ENCODE measurements at places on chromosomes 16 and 17.

- no peak overlapping the region for H3K27ac ChIP-seq
- H3K27me3 ChIP-seq, result no peaks in the 10 kb centered on the region
- no peak overlapping the region for H3K4me3 ChIP-seq
- no peaks in the 10 kb centered on the region for H3K4me1 ChIP-seq
- DNase-seq, result no peak
- H3K36me3 ChIP-seq, result no peaks in the 10 kb centered on the region
These were observed 8.1 kb downstream of the LDAF1 start for GRCh38 chr16:21166561-21166961.

DNA sequence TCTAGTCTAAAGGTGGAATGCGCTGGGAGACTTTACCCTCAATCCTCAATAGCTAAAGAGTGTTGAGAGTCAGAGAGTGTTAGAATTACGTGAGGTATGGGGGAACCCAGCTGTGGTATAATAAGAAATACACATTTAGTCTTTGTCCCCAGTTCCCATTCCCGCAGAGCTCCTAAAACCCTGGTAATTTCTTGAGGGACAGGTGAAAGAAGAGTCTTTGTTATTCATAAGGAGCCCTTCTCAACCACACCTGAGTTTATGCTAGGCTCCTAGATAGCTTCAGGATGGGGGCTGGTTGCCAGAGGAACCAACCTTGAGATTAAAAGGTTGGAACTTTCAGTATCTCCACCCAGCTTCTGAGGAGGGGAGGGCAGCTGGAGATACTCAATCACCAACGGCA is 5.8 kb downstream of the ZNF18 start:
- no peak for DNase-seq
- no peak overlapping the region for H3K4me3 ChIP-seq
- H3K36me3 ChIP-seq, result peaks cover 13% of the 10 kb centered on the region
- no peaks in the 10 kb centered on the region for H3K4me1 ChIP-seq
- no peaks in the 10 kb centered on the region for H3K27me3 ChIP-seq

GRCh38 chr16:71460941-71461340 is 1.1 kb downstream of the ZNF23 start:
- DNase-seq, result no peak
- no peak overlapping the region for H3K4me3 ChIP-seq
- no peak overlapping the region for H3K27ac ChIP-seq
- no peaks in the 10 kb centered on the region for H3K27me3 ChIP-seq
- no peaks in the 10 kb centered on the region for H3K4me1 ChIP-seq

GRCh38 chr16:31327646-31328225 is 27.2 kb upstream of the ITGAX start:
- H3K36me3 ChIP-seq, result no peaks in the 10 kb centered on the region
- H3K27me3 ChIP-seq, result peaks cover 14% of the 10 kb centered on the region
- no peak for DNase-seq

DNA sequence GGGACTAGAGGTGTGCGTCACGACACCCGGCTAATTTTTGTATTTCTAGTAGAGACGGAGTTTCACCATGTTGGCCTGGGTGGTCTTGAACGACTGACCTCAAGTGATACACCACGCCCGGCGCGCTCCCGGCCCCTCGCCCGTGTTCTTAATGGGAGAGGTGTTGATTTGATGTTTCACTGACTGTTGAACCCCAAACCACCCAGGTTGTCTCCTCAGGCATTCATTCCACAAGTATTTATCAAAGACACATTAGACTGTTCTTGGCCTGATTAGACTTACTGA is 1.4 kb downstream of the CENPN start:
- H3K4me3 ChIP-seq, result no peak overlapping the region
- no peak overlapping the region for H3K27ac ChIP-seq
- H3K4me1 ChIP-seq, result no peaks in the 10 kb centered on the region
- no peaks in the 10 kb centered on the region for H3K27me3 ChIP-seq
- no peak for DNase-seq

GRCh38 chr17:6195123-6195522 is 124.9 kb downstream of the WSCD1 start:
- H3K27ac ChIP-seq, result no peak overlapping the region
- no peak overlapping the region for H3K4me3 ChIP-seq
- H3K27me3 ChIP-seq, result no peaks in the 10 kb centered on the region
- no peaks in the 10 kb centered on the region for H3K36me3 ChIP-seq
- DNase-seq, result no peak

DNA sequence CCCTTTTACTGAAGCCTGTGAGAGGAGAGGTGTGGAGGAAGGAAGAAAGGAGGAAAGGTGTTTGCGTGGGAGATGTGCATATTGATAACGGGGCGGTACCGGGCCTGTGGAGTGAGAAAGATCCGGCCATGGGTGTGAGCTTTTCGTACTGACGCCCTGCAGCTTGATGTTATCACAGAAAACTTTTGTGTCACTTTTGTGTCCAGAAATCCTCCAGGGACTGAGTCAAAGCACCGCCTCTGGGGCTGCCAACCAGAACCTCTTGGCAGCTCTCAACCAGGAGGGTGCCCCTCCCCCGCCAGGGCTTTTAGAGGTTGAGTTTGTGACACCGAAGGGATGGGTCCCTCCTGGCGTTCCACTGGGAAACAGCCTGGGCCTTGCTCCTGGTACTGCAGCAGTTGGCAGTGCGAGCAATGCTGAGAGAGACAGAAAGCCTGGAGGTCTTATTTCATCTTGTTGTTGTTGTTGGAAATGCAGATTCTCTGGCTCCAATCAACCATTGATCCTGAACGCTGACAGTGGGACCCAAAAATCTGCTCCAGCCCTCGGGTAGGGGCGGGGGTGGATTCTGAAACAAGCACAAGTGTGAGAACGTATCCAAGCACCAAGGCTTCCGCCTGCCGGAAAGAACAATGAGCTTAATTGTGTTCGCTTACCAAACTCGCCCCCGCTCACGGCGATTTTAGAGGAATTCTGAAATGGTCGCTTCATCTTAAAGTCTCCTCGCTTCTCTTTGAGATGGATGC is 65.0 kb downstream of the CRISPLD2 start:
- no peak overlapping the region for H3K4me3 ChIP-seq
- DNase-seq, result no peak
- no peak overlapping the region for H3K27ac ChIP-seq
- H3K4me1 ChIP-seq, result no peaks in the 10 kb centered on the region
- peaks cover 15% of the 10 kb centered on the region for H3K36me3 ChIP-seq

DNA sequence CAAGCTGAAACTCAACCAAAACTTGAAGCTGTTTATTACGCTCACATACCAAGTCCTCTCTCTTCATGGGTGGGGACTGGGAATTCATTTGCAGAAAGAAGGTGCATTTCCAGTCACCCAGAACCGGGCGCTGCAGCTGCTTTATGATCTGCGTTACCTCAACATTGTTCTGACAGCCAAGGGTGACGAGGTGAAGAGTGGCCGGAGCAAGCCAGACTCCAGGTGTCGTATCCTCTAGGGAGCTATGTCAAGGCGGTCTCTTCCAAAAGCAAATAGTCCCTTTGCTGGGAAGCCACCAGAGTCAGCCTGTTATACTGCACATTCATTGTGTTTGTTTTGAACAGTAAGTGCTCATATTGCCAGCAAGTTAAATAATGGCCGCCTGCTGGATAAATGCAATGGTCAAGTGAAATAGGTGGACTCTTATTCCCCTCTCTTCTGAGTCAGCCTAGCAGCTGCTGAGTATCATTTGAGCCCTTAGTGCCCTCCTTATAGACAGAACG is 12.7 kb downstream of the COG1 start:
- no peak overlapping the region for H3K27ac ChIP-seq
- no peaks in the 10 kb centered on the region for H3K27me3 ChIP-seq
- DNase-seq, result no peak
- peaks cover 7% of the 10 kb centered on the region for H3K4me1 ChIP-seq
- peaks cover 61% of the 10 kb centered on the region for H3K36me3 ChIP-seq

DNA sequence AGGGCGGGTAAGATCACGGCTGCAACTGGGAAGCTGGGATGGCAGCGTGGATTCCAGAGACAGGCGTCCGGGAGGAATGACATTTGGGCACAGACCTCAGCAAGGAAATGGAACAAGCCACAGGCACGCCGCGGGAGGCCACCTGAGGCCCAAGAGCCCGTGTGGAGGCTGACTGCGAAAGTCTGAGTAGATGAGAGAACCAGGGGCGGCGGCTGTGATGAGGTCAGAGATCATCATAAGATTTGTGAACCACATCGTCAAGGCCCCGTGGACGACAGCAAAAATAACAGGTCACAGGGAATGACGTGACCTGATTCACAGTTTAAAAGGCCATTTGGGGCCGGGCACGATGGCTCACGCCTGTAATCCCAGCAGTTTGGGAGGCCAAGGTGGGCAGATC is 48.2 kb downstream of the MRM3 start:
- no peaks in the 10 kb centered on the region for H3K36me3 ChIP-seq
- no peak for DNase-seq
- no peak overlapping the region for H3K27ac ChIP-seq

DNA sequence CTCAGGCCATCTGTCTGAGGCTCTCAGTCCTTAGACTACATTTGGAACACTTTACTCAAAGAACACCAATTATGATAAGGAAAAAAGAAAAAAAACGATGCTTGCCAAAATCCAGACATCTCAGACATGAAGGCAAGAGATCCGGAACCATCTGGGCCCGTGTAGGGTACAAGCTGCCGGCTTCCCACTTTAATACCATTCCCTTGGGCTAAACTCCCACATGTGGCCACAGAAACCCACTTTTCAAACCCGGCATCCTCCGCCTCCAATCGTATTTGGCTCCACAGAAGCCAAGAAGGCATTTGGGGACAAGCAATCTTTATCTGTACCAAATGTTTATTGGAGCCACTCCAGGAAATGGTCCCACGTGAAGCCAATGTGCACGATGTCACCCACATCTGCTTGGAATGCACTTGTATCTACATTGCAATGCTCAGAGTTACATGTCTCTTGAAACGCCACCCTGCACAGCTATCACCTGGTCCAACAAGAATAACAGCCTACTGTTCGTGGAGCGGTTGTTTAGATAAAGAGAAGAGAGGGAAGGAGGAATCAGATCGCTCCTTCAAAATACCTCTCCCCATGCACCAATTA is 33.5 kb downstream of the XYLT1 start:
- no peak overlapping the region for H3K4me3 ChIP-seq
- no peak overlapping the region for H3K27ac ChIP-seq
- H3K4me1 ChIP-seq, result no peaks in the 10 kb centered on the region

DNA sequence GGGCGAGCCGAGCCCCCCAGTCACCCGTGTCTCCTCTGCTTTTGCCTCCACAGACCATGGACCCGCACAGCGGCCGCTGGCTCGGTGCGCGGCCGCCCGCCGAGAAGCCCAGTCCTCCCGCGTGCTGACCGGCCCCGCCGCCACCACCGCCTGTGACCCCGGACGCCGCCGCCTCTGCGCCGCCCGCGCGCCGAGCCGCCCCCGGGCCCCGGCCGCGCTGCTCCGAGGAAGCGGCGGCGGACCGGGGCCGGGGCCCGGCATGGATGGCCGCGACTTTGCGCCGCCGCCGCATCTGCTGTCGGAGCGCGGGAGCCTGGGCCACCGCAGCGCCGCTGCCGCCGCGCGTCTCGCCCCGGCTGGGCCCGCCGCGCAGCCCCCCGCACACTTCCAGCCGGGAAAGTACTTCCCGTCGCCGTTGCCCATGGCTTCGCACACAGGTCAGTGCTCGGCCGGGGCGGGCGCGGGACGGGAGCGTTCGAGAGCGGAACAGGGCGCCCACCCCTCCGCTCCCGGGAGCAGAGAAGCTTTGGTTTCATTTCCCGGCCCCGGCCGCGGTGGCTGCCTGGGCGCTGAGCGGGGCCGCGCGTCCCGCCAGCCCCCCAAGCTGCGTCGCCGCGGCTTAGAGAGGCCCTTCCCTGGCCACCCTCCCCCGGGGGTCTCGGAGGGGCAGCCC is 4.4 kb downstream of the BAHCC1 start:
- no peaks in the 10 kb centered on the region for H3K36me3 ChIP-seq
- peak overlapping the region; percentile 67 for H3K4me3 ChIP-seq
- peak overlapping the region; percentile 75 for H3K27ac ChIP-seq
- no peaks in the 10 kb centered on the region for H3K27me3 ChIP-seq
- no peak for DNase-seq

DNA sequence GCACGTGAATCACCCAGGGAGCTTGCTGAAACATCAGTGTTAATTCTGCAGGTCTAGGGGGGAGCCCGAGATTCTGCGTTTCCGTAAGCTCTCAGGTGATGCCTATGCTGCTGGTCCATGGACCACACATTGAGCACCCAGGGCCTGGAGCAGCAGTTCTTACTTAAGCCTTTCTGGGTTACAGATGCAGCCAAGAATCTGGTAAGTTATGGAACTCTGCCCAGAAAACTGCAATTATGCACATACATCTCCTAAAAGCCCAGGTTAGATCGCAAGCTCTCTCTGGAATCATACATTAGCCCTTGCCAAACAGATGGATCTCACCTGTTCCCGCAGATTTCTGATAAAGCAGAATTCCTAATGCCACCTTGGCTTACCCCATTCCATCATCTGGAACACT is 265.9 kb upstream of the SALL1 start:
- no peaks in the 10 kb centered on the region for H3K36me3 ChIP-seq
- no peaks in the 10 kb centered on the region for H3K27me3 ChIP-seq
- no peak for DNase-seq
- no peaks in the 10 kb centered on the region for H3K4me1 ChIP-seq

DNA sequence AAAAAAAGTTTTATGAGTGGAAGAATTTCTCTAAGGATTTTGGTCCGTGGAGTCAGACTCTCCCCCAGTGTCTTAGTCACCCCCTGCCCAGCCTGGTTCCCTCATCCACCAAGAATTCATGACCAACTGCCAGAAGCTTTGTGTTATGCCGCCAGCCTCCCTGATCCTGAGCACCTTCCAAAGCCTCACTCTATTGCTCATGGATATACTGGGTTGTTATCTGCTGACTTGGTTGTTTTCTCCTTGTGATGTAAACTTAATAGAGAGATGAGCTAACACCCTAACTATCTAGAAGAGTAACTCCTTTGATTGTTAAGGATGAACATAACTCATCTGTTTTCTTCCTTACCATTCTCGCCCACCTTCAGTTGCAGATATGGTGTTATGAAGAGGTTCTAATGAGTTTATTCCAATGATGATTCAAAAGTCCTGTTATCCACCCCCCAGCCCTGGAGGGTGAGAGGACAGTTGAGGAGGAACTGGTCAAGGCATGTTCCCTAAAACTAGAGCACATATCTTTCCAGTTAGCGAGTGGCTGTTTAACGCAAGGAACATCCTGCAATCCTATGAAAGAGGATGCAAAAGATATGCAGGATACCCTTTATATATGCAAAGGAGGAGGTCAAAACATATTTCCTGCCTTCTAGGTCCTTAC is 1.5 kb upstream of the PSMD3 start:
- no peak for DNase-seq
- peaks cover 4% of the 10 kb centered on the region for H3K27me3 ChIP-seq
- no peak overlapping the region for H3K27ac ChIP-seq
- peaks cover 8% of the 10 kb centered on the region for H3K4me1 ChIP-seq

DNA sequence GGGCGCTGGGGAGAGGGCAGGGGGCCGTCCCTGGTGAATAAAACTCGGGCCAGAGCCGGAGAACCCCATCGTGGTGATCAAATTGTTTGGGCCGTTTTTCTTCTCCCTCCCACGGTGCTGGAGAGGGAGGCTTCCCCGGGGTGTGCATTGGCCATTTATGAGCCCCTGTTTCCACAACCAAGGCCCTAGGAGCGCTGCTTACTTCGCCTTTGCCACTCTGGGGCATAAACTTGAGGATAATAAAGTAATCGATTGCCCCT is 544 bp downstream of the CCP110 start:
- DNase-seq, result no peak
- H3K4me1 ChIP-seq, result peaks cover 18% of the 10 kb centered on the region
- no peak overlapping the region for H3K27ac ChIP-seq
- H3K36me3 ChIP-seq, result no peaks in the 10 kb centered on the region

Measured in small intestine (tissue), 16 donors.